ENCODE measurements at places on chromosomes 7 and 10. TPM values are rescaled to one million over a fixed set of nuclear protein-coding genes. Genes with fewer than 3 reads are reported as not detected.

Gene CCDC136
- 0.76 TPM for total RNA-seq

Gene DIP2C
- 3.6 TPM for total RNA-seq

Gene CAMK2G
- 18.9 TPM for total RNA-seq

Gene NUTM2D
- total RNA-seq: 1.8 TPM

Gene CDC14C
- total RNA-seq: not detected

Gene LRRN3
- not detected for total RNA-seq

Gene BAMBI
- 6.5 TPM for total RNA-seq

Gene MYH16
- not detected for total RNA-seq

Gene FZD8
- total RNA-seq: 0.56 TPM
